ENCODE measurements at places on chromosomes 4 and X. TPM values are rescaled to one million over a fixed set of nuclear protein-coding genes. Genes with fewer than 3 reads are reported as not detected.

CAPN6 gene
- not detected for total RNA-seq

HTN1 gene
- total RNA-seq: not detected

CNKSR2 gene
- 0.99 TPM for total RNA-seq

SMIM14 gene
- 122 TPM for total RNA-seq

PARM1 gene
- total RNA-seq: 0.63 TPM

TGIF2LX gene
- total RNA-seq: not detected

RTL3 gene
- total RNA-seq: not detected

C4orf50 gene
- not detected for total RNA-seq

PIR gene
- total RNA-seq: 40.8 TPM

AVPR2 gene
- not detected for total RNA-seq

REPS2 gene
- total RNA-seq: 1.7 TPM
